CD4-positive, alpha-beta T cell treated with Interleukin-17A for 4 hours (primary cell): ENCODE measurements at places on chromosomes 16 and 17.

- no peak for DNase-seq
These were observed 35.9 kb downstream of the TMEM11 start for GRCh38 chr17:21177854-21178600.

DNA sequence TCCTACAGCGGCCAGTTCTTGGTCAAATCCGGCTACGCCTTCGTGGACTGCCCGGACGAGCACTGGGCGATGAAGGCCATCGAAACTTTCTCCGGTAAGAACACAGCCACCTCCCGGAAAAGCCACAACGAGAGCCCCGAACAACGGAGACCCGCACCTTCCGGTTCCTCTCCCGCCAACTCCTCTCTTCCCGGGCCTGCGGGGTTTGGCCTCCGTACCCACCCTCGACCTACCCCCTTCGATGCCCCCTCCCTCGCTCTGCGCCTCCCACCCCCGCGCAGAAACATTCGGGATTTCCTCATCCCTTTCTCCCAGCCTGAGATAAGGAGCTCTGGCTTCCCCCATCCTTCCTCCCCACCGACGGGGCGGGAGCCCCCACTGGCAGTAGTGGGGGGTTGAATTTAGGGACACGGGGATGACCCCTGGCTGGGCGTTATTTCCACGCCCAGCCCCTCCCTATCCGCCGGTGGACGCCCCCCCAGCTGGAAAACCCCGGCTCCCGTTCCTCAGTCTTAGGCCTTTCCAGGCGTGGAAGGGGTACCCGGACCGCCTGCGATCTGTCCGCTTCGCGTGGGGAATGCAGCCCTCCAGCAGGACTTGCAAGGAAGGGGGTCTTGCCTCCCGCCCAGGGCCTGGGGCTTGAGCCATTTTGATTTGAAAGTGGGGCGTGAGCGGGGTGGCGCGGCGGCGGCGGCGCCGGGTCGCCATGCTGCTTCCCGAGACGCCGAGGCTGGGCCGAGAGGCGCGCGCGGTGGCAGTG lies 822 bp downstream of the IGF2BP1 start:
- DNase-seq, result peak; percentile 10

- DNase-seq, result no peak
These were observed 29.8 kb upstream of the SPPL2C start for GRCh38 chr17:45814622-45815606.

GRCh38 chr17:9271989-9272388 lies 250.7 kb downstream of the NTN1 start:
- DNase-seq, result no peak

DNA sequence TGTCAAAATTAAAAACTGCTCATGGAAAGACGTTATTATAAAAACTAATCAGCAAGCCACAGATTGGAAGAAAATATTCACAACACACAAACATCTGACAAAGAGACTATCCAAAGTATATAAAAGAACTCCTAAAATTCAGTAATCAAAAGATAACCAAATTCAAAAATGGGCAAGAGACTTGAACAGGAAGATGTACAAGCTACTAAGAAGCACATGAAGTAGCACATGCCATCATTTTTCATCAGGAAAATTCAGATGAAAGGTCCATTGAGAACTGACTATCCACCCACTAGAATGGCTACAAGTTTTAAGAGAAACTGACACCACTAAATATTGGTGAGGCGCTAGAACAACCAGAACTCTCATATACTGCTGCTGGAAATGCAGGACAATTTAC lies 3.4 kb upstream of the HLF start:
- DNase-seq, result no peak

DNA sequence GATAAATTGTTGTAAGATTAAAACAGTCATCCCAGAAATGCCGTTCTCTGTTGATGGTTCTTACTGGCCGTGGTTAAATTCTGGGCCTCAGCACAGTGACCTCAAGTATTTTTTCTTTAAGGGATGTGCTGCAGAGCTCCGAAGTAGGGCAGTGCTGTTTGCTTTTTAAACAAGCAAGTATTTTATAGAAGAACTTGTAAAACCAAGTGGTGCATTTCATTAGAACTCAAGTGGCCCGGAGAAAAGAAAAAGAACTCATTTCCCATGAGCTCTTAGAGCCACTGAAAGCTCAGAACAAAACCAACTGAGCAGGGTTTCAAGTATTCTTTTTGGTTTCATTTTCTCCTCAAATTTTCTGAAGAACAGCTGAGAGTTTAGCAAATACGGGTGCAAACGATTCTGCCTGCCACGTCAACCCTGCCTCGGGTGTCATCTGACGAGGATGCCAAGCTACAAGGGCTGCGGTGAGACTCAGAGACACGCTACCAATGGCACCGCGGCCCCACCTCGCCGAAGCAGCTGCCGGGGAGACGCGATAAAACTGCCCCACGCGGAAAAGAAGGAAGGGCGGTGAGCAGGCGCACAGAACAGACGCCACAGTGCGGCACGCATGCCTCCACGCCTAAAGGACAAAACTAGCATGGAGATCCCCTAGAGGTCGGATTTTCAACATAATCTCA lies 6.3 kb downstream of the LMF1 start:
- peak; percentile 75 for DNase-seq

- no peak for DNase-seq
These were observed 109.0 kb upstream of the DHX40 start for GRCh38 chr17:59456428-59456827.

- no peak for DNase-seq
These were observed 14.2 kb downstream of the PLD6 start for GRCh38 chr17:17191961-17192381.

DNA sequence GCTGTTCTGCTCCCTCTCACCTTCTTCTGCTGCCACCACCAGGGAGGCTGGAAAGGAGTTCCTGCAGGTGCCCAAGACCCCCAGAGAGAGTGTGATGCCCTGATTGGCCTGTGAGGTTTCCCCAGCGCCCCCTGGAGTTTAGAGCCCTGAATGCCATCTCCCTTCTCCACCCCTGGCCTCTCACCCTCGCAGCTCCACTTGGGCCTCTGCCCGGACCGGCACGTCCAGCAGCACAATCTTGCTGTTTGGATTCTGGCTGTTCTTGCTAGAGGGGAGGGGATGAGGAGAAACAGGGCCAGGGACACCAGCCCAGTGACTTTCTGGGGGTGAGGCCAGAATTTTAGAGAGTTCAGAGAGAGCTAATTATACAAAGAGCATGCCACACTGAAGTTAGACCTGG lies 12.5 kb upstream of the FAM171A2 start:
- DNase-seq, result no peak

GRCh38 chr17:80109713-80110446 lies 8.5 kb downstream of the GAA start:
- DNase-seq, result no peak

- no peak for DNase-seq
These were observed 45.8 kb upstream of the STAC2 start for GRCh38 chr17:39271546-39271945.

DNA sequence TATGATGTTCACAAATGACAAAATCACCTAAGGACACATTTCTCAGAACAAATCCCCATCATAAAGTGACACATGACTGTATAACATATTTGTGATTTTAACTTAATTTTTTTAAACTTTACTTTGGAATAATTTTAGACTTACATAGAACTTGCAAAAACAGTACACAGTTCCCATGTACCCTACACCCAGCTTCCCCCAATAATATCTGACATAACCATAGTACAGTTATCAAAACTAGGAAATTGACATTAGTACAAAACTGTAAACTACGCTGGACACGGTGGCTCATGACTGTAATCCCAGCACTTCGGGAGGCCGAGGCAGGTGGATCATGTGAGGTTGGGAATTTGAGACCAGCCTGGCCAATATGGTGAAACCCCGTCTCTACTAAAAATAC lies 24.8 kb downstream of the CDC27 start:
- DNase-seq, result no peak

- DNase-seq, result peak; percentile 23
These were observed 300.6 kb downstream of the SOX9 start for GRCh38 chr17:72421128-72422092.

- DNase-seq, result no peak
These were observed 252.1 kb downstream of the PHKB start for GRCh38 chr16:47713225-47713595.

- DNase-seq, result peak; percentile 16
These were observed 15.0 kb downstream of the MYH13 start for GRCh38 chr17:10357768-10358167.

DNA sequence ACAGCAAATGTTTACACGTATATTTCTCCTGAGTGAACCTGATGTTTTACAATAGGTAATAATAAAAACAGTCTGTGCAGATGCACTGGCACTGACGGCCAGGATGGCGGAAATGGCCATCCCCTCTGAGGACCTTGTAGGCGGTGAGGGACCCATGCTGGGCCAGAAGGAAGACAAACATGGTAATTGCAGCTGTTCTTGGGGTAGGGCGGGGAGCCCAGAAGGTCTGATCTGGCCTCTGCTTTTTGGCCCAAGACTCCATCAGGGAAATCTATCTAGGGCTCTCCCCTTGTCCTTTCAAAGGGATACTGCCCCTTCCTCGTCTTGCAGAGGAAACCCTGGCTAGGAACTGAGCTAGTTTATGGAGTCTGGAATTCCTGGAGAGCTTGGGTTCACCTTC lies 7.4 kb upstream of the LGALS9 start:
- no peak for DNase-seq

GRCh38 chr16:19846436-19846835 lies 38.2 kb downstream of the GPRC5B start:
- DNase-seq, result no peak

- DNase-seq, result no peak
These were observed 70.9 kb upstream of the GSE1 start for GRCh38 chr16:85541980-85542900.

GRCh38 chr16:75065521-75066149 lies 50.9 kb downstream of the LDHD start:
- DNase-seq, result no peak

DNA sequence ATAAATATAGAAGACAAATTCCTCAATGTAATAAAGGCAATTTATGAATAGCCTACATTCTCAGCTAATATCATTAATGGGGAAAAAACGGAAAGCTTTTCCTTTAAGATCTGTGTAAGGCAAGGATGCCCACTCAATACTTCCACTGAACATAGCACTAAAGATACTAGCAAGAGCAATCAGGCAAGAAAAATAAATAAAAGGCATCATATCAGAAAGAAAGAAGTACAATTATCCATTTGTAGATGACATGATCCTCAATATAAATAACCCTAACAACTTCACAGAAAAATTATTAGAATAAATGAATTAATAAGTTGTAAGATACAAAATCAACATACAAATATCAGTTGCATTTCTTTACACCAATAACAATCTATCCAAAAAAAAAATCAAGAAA lies 37.1 kb downstream of the C16orf87 start:
- DNase-seq, result no peak

GRCh38 chr17:1759529-1759928 lies 2.3 kb upstream of the SERPINF1 start:
- DNase-seq, result no peak

DNA sequence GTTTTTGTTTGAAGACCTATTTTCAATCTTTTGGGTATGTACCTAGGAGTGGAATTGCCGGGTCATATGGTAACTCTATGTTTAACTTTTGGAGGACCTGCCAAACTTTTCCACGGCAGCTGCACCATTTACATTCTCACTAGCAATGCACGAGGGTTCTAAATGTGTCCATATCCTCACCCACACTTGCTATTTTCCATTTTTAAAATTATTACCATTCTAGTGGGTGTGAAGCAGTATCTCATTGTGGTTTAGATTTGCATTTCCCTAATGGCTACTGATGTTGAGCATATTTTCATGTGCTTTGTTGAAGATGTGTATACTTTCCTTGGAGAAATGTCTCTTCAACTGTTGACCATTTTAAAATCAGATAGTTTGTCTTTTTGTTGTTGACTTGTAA lies 60.3 kb upstream of the HAPSTR1 start:
- DNase-seq, result no peak

GRCh38 chr17:9696279-9697044 lies 51.1 kb downstream of the USP43 start:
- no peak for DNase-seq

GRCh38 chr17:64117981-64118979 lies 11.7 kb downstream of the ERN1 start:
- DNase-seq, result no peak

- DNase-seq, result no peak
These were observed 2.9 kb upstream of the DEF8 start for GRCh38 chr16:89945654-89946053.

GRCh38 chr17:57512258-57512657 lies 232.8 kb downstream of the CCDC182 start:
- no peak for DNase-seq

DNA sequence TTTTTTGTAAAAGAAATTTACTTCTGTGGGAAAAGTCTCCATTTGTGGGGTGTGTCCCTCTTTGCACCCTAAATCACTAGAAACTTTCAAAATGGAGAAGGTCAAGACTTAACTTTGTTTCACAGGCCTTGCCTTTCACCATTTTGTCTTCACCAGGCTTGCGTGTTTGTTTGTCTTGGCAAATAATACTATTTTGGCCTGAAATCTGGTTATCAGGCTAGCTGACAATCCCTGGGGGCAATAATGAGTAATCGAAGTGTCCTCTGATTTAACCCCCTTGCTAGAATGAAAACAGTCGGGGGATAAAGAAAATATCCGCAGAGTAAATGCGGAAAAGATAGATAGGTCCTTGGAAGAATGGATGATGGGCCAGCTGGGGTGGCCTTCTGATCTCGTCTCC lies 34.5 kb downstream of the SLC39A11 start:
- DNase-seq, result no peak

- DNase-seq, result no peak
These were observed 15.9 kb upstream of the DOK4 start for GRCh38 chr16:57502048-57502775.

DNA sequence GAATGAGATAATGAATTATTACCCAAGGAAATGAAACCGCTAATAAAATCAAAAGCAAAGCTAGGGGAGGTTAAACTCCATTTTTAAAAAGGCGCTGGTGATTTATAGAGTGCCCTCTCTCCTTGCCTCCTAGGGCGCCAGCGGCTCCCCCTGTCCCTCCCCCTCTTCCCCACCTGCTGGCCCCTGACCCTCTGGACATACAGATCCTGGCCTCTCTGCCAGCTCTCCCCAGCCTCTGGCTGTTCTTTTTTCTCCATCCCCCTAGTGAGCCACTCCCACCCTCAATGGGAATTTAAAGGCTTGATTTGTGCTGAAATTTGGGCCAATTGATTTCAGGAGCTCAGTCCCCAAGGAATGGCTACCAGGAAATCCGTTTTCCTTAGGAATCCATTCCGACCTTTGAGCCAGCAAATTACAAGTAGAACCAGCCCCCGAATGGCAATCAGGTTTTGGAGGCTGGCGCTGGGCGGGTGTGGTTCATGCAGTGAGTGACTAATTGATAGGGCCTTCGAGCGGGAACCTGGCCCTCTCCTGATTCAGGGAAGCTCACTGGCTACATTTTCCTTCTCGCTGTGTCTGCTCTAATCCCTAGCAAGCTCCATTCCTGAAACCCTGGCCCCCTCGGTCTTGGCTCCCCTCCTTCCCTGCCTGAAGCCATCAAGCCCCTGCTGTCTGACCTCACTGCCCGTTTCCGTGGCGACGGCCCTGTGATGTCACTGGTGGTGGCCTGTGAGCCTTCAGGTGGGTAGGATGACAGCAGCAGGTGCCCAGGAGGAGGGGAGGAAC lies 141.9 kb upstream of the SDK2 start:
- no peak for DNase-seq
